ENCODE measurements at places on chromosomes 11 and 22. TPM values are rescaled to one million over a fixed set of nuclear protein-coding genes. Genes with fewer than 3 reads are reported as not detected.

DNA sequence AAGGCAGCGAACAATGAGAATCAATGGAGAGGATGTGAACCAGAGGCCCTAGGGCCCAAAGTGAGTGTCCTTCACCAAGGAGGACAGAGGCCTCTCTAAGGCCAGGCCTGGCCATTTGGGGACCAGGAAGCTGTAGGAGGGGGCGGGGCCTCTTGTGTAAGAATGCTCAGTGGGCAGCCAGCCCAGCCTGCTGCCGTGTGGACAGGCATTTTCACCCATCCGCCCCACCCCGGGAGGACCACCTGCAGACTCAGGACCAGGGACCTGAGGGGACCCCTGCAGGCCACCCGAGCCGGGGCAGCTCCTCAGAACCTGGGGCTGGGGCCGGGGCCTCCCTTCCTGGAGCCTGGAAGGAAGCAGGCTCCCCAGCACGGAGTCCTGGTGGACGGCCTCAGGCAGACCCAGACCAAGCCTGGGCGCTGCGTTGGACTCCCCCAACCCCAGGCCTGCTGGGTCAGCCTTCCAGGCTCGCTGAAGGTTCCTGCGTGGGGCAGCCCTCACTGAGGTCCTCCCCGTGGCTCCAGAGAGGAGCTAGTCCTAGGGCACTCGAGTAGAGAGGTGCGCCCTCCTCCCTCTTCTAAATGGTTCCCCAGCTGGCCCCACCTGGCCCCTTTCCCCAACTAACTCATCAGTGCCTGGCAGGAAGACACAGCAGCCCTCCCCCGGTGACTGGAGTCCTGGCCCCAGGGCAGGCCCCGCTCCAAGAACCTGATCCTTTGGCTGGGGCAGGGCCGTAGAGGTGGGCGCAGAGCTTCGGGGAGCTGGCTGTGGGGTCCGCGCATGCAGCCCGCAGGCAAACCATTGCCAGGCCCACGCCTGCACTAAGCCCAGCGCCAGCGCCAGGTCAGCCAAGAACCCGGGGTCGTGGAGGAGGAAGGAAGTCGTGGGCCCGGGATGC, 1.5 kb upstream of the TRABD start:
- no peaks in the 10 kb centered on the region for H3K27me3 ChIP-seq
- no peak overlapping the region for H3K27ac ChIP-seq
- H3K4me1 ChIP-seq = peaks cover 4% of the 10 kb centered on the region
- no peak overlapping the region for H3K4me3 ChIP-seq

- no peak for DNase-seq
- no peaks in the 10 kb centered on the region for H3K4me1 ChIP-seq
- H3K27me3 ChIP-seq = peaks cover 14% of the 10 kb centered on the region
- H3K4me3 ChIP-seq = no peak overlapping the region
Observed at GRCh38 chr22:32618441-32619140, 144.0 kb downstream of the FBXO7 start.

GRCh38 chr11:122099374-122100036, 16.5 kb downstream of the BLID start:
- no peaks in the 10 kb centered on the region for H3K36me3 ChIP-seq
- H3K4me3 ChIP-seq = no peak overlapping the region
- H3K27me3 ChIP-seq = peaks cover 25% of the 10 kb centered on the region
- H3K4me1 ChIP-seq = peaks cover 3% of the 10 kb centered on the region
- no peak overlapping the region for H3K27ac ChIP-seq

The HOATZ gene
- not detected for total RNA-seq

- H3K27me3 ChIP-seq = no peaks in the 10 kb centered on the region
- H3K36me3 ChIP-seq = no peaks in the 10 kb centered on the region
- H3K27ac ChIP-seq = no peak overlapping the region
- peaks cover 30% of the 10 kb centered on the region for H3K4me1 ChIP-seq
- H3K4me3 ChIP-seq = no peak overlapping the region
- no peak for DNase-seq
Observed at GRCh38 chr11:34560511-34560910, 46.9 kb upstream of the ELF5 start.

GRCh38 chr11:15888556-15889345, 467.6 kb downstream of the SOX6 start:
- no peaks in the 10 kb centered on the region for H3K27me3 ChIP-seq
- no peak overlapping the region for H3K4me3 ChIP-seq
- H3K36me3 ChIP-seq = no peaks in the 10 kb centered on the region
- DNase-seq = no peak
- H3K4me1 ChIP-seq = peaks cover 11% of the 10 kb centered on the region

The OVOL1 gene
- 15.2 TPM for total RNA-seq

- H3K27ac ChIP-seq = no peak overlapping the region
- no peak for DNase-seq
- H3K4me1 ChIP-seq = peaks cover 15% of the 10 kb centered on the region
- H3K27me3 ChIP-seq = no peaks in the 10 kb centered on the region
- no peak overlapping the region for H3K4me3 ChIP-seq
- peaks cover 24% of the 10 kb centered on the region for H3K36me3 ChIP-seq
Observed at GRCh38 chr11:64178203-64178602, 7.8 kb upstream of the STIP1 start.

The TMPRSS5 gene
- 9.6 TPM for total RNA-seq

The CDHR5 gene
- total RNA-seq = 5.0 TPM

The CHKA gene
- 100 TPM for total RNA-seq

DNA sequence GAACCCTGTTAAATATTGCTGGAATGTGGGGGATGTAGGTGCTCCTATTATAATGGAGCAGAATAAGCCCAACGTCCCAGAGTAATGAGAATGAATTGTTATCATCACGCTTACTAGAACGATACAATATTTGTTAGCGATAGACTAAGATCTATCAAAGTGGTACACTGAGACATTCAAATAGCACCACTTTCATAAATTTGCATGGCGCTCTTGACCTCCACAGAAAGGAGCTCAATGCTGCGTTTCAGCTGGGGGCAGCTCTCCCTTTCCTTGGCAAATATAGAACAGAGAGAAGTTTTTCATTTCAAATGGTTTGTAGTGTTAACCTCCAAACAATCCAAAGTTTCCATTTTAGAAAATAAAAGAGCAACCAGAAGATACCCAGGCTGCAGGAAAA, 38.2 kb upstream of the BLID start:
- no peak overlapping the region for H3K4me3 ChIP-seq
- peaks cover 15% of the 10 kb centered on the region for H3K27me3 ChIP-seq
- no peak for DNase-seq
- no peaks in the 10 kb centered on the region for H3K36me3 ChIP-seq

- no peak overlapping the region for H3K27ac ChIP-seq
- H3K4me3 ChIP-seq = no peak overlapping the region
- peaks cover 3% of the 10 kb centered on the region for H3K36me3 ChIP-seq
- no peaks in the 10 kb centered on the region for H3K4me1 ChIP-seq
Observed at GRCh38 chr22:49299821-49300231, 527.8 kb downstream of the BRD1 start.

GRCh38 chr11:14273895-14274294, 85.1 kb downstream of the RRAS2 start:
- H3K4me1 ChIP-seq = no peaks in the 10 kb centered on the region
- H3K27me3 ChIP-seq = no peaks in the 10 kb centered on the region
- peaks cover 4% of the 10 kb centered on the region for H3K36me3 ChIP-seq
- no peak for DNase-seq
- no peak overlapping the region for H3K27ac ChIP-seq

GRCh38 chr11:109604481-109605400, 182.8 kb downstream of the C11orf87 start:
- no peaks in the 10 kb centered on the region for H3K36me3 ChIP-seq
- no peak for DNase-seq
- no peak overlapping the region for H3K27ac ChIP-seq
- no peaks in the 10 kb centered on the region for H3K27me3 ChIP-seq

DNA sequence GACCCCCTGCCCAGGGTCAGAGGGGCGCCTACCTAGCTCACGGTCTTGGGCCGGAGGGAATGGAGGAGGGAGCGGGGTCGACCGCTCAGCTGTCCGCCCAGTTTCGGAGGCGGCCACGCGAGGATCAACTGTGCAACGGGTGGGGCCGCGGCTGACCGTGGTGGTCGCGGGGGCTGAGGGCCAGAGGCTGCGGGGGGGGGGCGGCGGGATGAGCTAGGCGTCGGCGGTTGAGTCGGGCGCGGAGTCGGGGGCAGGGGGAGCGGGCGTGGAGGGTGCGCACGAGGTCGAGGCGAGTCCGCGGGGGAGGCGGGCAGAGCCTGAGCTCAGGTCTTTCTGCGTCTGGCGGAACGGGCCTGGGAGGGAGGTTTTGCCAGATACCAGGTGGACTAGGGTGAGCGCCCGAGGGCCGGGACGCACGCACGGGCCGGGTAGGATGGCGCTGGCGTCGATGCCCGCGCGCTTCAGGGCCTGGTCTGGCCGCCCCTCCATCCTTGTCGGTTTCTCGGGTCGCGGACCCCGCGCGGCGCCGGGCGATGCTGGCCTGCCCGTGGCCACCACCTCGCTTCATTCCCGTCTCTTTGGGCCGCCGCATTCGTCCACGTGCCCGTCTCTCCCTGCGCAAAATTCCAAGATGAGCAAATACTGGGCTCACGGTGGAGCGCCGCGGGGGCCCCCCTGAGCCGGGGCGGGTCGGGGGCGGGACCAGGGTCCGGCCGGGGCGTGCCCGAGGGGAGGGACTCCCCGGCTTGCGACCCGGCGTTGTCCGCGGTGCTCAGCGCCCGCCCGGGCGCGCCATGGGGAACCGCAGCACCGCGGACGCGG, at the start of gene DRD4:
Gene DRD4 (plus strand): TSS at position 759 of the 822 bp plus-strand sequence. CDS start 36 bp downstream, at position 795.
- no peak for DNase-seq
- H3K36me3 ChIP-seq = peaks cover 34% of the 10 kb centered on the region
- H3K4me1 ChIP-seq = no peaks in the 10 kb centered on the region
- H3K27ac ChIP-seq = no peak within 1 kb of the TSS
- H3K27me3 ChIP-seq = no peaks in the 10 kb centered on the region

DNA sequence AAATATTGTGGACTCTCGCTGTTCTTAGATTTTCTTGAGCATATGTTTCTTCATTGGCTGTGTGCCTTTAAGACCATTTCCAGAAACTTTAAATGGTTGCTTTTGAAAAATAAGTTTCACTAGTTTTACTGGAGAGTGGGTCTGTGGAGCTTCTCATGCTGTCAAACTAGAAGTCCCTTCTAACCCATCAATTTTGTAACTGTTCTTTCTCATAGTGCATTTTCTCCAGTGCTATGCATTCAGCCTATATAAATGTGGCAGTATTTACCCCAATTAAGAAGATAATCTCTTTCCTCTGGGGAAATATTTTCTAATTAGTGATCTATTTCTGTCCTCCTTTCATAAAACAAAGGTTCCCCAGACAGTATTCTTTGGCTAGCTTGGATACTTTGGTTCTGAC, 97.9 kb upstream of the RRM1 start:
- no peak overlapping the region for H3K27ac ChIP-seq
- H3K36me3 ChIP-seq = no peaks in the 10 kb centered on the region
- H3K27me3 ChIP-seq = no peaks in the 10 kb centered on the region
- H3K4me1 ChIP-seq = no peaks in the 10 kb centered on the region
- no peak overlapping the region for H3K4me3 ChIP-seq
- DNase-seq = no peak

The SYT9 gene
- not detected for total RNA-seq

- no peak overlapping the region for H3K4me3 ChIP-seq
- no peak for DNase-seq
- H3K36me3 ChIP-seq = no peaks in the 10 kb centered on the region
- H3K27ac ChIP-seq = no peak overlapping the region
- H3K27me3 ChIP-seq = peaks cover under 1% of the 10 kb centered on the region
Observed at GRCh38 chr22:17303840-17304779, 65.2 kb upstream of the CECR2 start.

GRCh38 chr11:84720706-84721402, 906.3 kb downstream of the DLG2 start:
- no peaks in the 10 kb centered on the region for H3K36me3 ChIP-seq
- DNase-seq = no peak
- peaks cover 36% of the 10 kb centered on the region for H3K27me3 ChIP-seq
- no peak overlapping the region for H3K27ac ChIP-seq

The SLC22A12 gene
- not detected for total RNA-seq

The ZNF280A gene
- not detected for total RNA-seq

The KRTAP5-11 gene
- total RNA-seq = not detected

DNA sequence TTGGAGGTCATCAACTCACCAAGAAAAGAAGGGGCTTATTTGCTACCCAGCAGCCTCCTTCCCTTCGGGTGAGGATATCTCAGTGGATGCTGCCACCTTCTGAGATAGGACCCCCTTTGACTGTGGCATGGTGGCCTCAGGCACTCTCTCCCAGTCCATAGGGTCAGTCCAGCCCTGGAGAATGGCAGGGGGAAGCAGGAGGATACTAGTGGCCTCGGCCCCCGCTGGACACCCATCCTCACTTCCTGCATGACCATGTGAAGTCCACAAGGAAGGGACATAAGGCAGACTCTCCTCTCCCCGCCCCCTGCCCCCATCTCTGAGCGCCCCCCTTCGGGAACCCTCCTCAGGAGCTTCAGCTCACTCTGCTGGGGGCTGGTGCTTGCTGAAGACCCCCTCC, 24.4 kb downstream of the TPBGL start:
- DNase-seq = no peak
- H3K4me3 ChIP-seq = no peak overlapping the region
- H3K27ac ChIP-seq = no peak overlapping the region
- no peaks in the 10 kb centered on the region for H3K4me1 ChIP-seq
- H3K36me3 ChIP-seq = no peaks in the 10 kb centered on the region

GRCh38 chr11:69359735-69360480, 66.0 kb downstream of the MYEOV start:
- H3K27me3 ChIP-seq = no peaks in the 10 kb centered on the region
- no peak overlapping the region for H3K4me3 ChIP-seq
- DNase-seq = no peak
- H3K4me1 ChIP-seq = peaks cover 16% of the 10 kb centered on the region
- no peak overlapping the region for H3K27ac ChIP-seq

- H3K4me3 ChIP-seq = no peak overlapping the region
- H3K27ac ChIP-seq = no peak overlapping the region
- DNase-seq = no peak
- H3K27me3 ChIP-seq = no peaks in the 10 kb centered on the region
Observed at GRCh38 chr22:45678961-45679912, 7.6 kb downstream of the ATXN10 start.

GRCh38 chr11:27255447-27255828, 107.6 kb downstream of the CCDC34 start:
- DNase-seq = no peak
- H3K27ac ChIP-seq = no peak overlapping the region
- H3K4me3 ChIP-seq = no peak overlapping the region
- H3K36me3 ChIP-seq = no peaks in the 10 kb centered on the region
- H3K4me1 ChIP-seq = no peaks in the 10 kb centered on the region

DNA sequence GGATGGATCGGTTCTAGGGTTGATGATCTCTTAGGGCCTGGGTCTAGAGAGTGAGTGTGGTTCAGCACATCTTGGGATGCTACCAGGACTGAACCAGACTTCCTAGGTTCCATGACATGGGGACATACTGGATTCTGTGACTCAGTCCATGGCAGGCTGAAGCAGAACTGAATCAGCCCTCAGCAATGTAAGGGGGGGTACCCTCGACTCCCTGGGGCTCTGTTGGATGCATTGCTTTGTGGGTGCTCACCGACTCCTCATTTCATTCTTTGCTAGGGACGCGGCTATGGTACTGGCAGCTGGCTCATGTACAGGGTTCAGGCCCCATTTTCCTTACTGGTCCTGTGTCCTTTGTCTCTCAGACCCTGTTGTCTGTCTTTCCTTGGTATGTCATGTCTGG, 733 bp upstream of the GRAMD1B start:
- peaks cover 83% of the 10 kb centered on the region for H3K27me3 ChIP-seq
- no peaks in the 10 kb centered on the region for H3K4me1 ChIP-seq
- H3K36me3 ChIP-seq = no peaks in the 10 kb centered on the region
- DNase-seq = no peak
- no peak overlapping the region for H3K27ac ChIP-seq
- H3K4me3 ChIP-seq = no peak overlapping the region

The FIBIN gene
- not detected for total RNA-seq

The HTR3A gene
- not detected for total RNA-seq

GRCh38 chr11:79447038-79447786, 6.4 kb upstream of the TENM4 start:
- H3K27ac ChIP-seq = no peak overlapping the region
- no peaks in the 10 kb centered on the region for H3K4me1 ChIP-seq
- no peak for DNase-seq
- peaks cover 20% of the 10 kb centered on the region for H3K27me3 ChIP-seq
- no peak overlapping the region for H3K4me3 ChIP-seq
- H3K36me3 ChIP-seq = no peaks in the 10 kb centered on the region
